ENCODE measurements at places on chromosomes 13 and 19.

GRCh38 chr13:50357586-50358118 is 342.4 kb downstream of the KCNRG start:
- no peak for DNase-seq

DNA sequence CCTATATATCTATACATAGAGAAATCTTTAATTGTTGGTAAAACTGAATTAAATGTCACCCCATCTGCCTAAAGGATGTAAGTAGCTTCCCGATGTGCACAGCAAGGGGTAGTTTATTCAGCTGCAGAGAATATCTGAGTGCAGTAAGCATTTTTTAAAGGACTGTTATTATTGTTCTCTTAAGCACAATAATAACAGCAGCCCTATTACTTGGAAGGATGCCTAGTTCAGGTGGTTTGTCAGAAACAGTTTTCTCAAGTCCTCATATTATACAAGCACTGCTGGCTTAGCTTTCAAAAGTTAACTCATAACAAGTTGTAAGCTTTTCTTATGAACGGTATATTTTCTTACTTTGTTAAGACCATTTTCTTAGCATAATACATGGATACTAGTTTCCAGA is 142.6 kb downstream of the CRYL1 start:
- no peak for DNase-seq

DNA sequence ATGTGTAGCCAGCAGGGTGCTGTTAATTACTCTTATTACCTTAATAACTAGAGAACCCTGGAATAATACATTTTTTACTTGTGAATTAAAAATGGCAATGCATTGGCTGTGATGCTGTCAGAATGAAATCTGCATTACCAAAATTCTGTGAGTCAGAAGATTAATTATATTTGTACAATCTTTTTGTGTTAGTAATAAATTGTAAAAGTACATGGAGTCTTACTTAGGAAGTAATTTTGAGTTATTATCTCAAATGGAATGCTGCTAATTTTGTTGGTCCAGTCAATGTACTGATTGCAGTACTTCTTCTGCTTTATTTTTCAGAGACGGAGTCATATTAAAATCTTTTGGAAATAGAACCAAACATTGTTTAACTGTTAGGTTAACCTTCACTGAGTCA is 152.0 kb upstream of the SLC10A2 start:
- no peak for DNase-seq

- DNase-seq = no peak
Observed at GRCh38 chr19:4583961-4584669, 24.6 kb upstream of the SEMA6B start.

DNA sequence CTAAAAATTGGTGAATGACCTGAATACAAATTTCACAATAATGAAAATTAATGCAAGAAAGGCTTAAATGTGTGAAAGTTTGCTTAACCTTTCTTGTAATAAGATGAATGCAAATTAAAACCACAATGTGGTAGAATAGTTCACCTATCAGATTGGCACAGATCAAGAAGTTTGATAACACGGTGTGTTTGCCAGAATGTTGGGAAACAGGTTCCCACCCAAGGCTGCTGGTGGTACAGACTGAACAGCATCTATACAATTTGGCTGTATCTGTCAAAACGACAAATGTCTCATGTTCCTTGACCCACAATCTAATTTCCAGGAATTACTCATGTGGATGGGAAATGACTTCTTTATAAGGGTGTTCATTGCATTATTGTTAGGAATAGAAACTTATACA is 8.6 kb upstream of the IRS2 start:
- no peak for DNase-seq

DNA sequence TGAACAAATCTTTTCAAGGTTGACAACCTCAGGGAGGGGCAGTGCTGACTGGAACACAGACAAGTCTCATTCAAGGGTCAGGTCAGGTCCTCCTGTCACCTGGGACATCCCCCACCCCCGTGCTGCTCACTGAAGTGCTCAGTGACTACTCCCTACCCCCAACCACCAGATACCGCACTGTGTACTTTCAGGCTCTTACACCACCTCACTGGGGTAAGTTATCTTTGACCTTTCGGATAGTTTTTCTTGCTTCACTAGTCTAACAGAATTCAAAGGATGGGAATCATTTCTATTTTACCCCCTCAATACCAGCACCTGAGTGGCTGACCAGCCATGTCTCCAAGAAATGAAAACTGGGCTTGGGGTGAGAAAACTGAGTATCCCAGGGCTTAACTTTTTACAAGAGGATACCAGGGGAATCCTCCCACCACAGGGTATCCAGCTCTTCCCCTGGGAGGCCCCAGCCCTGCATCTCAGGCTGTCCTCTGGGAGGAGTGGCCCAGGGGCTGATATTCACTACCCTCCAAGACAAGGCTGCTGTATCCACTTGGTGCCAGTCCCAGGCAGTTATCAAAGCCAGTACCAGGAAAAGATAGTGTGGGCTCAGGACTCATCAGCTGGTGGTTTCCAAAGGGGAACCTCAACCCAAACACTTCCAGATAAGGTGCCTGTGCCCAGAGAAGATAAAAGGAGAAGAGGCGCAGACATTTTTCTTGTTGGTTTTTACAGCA is 2.1 kb downstream of the ZNF563 start:
- DNase-seq = no peak

- peak; percentile 71 for DNase-seq
Observed at GRCh38 chr19:41426952-41427646, at the start of gene B3GNT8. Gene B3GNT8 (minus strand): TSS chr19:41427374. CDS start chr19:41426778, 596 bp downstream.

- no peak for DNase-seq
Observed at GRCh38 chr13:59197397-59197796, 966.3 kb downstream of the DIAPH3 start.

DNA sequence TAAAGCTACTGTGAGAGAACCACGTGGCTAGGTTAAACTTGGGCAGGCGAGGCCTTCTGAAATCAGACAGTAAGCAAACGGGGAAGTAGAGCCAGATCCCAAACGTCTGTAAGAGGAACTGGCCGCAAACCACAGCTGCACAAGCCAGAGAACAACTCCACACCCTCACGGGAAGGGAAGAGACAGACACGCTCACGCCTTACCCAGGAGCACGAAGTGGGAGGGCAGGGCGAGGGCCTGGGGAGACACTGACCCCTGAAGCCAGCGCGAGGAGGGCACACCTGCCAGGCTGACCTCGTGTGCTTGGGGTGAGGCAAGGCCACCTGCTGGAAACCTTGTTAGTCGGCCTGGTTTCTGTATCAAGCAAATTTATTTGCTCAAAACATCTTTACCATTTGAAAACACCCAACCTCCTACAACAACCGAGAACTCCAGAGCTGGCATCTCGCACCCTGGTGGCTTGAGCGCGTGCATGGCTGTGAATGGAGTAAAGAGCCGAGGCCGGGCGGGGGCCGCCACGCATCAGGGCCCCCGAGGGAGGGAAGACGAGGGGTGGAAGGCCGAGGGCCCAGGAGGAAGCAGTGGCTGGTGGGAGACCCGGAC is 7.3 kb downstream of the POLR2E start:
- DNase-seq = peak; percentile 97

DNA sequence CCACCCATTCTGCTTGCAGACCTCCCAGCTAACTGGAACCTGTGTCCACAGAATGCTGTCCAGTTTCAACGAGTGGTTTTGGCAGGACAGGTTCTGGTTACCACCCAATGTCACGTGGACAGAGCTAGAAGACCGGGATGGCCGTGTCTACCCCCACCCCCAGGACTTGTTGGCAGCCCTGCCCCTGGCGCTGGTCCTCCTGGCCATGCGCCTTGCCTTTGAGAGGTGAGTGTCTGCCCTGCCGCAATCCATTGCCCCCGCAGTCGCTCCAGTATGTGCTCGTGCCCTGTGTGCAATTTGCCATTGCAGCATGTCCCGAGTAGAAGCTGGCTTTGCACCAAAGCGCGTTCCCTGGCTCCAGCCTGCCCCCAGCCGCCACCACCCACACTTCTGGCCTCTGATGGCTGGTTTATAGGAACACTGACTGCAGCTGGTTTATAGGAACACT is 41.9 kb downstream of the CERS4 start:
- DNase-seq = no peak

GRCh38 chr13:104937881-104938280 is 1597.6 kb downstream of the EFNB2 start:
- DNase-seq = no peak

- DNase-seq = no peak
Observed at GRCh38 chr19:47675271-47675670, 38.0 kb upstream of the EHD2 start.

DNA sequence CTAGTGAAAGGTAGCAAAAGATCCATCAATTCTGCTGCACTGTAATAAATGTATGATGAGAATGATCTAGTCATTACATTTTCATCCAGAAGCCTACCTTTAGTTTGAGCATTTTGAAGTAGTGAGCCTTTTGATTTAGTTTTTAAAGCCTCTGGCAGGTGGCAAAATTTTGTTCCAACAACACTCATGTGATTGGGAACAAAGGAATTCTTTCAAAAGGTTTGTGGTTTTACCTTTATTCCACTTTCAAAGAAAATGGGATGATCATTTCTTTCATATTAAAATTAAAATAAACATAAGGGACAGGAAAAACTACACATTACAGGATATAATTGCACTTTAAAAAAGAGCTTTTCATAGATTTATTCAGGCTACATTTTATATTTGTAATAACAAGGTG is 260.2 kb downstream of the DACH1 start:
- no peak for DNase-seq

- peak; percentile 21 for DNase-seq
Observed at GRCh38 chr19:12930002-12930645, 3.4 kb downstream of the FARSA start.

- no peak for DNase-seq
Observed at GRCh38 chr19:315811-316210, 24.6 kb upstream of the PLPP2 start.

- peak; percentile 53 for DNase-seq
Observed at GRCh38 chr19:47427241-47428176, 8.2 kb upstream of the MEIS3 start.

DNA sequence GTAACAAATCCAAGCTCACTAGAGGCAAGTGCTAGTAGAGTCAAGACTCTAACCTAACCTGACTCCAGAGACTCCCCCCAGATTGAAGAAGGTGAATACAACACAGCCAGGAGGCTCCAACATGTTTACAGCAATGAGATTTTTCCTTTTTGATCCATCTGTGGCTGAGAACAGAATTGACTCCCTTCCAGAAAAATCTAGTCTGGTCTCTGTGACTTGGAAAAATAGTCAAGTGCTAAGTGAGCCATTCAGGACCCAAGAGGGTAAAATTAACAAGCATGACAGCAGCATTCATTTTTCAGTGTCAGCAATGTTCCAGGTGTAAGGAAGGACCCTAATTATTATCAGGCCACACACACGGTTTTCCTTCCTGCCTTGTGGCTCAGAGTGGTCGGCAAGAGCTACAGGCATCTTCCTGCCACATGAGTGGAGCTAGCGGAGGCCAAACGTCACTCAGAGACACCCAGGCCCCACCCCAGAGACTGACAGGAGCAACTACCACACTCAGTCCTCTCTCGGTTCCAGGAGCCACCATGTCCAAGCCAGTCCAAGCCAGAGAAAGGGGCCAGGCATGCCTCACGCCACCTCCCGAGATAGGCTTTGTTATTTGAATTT is 395.1 kb downstream of the FOXO1 start:
- DNase-seq = no peak

DNA sequence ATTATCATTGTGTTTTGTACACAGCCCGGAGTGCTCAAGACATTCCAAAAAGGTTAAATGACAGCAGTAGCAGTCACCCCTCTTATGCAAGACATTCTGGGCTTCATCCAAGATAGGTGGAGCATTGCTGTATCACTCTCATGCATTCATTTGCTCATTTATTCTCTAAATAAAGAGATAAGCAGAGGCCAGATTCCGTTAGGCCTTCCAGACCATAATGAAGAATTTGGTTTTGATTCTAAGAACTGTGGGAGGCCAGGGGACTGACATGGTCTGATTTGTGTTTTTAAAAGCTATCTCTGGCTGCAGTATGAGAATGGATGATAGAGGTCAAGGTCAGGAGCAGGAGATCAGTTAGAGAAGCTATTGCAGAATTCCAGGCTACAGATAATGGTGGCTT is 145.8 kb downstream of the KCNRG start:
- no peak for DNase-seq

- peak; percentile 23 for DNase-seq
Observed at GRCh38 chr19:400976-401865, 7.7 kb downstream of the C2CD4C start.

GRCh38 chr13:23899555-23899954 is 2.3 kb upstream of the C1QTNF9B start:
- peak; percentile 7 for DNase-seq

DNA sequence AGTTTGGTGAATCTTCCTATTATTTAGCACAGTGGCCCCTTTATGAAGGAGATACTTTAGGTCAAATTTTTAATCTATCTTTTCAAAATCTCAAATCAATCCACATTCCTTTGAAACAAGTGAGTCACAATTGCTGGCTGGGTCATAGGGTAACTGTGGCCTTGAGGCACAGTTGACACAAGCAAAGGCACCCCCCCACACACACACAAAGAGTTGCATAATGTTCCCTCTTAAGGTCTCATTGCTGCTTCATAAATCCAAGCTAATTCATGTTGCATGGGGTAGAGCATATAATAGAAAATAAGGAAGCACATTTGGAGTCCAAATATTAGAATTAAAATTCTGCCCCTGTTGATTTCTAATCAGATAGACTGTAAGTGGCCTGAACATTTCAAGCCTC is 171.5 kb downstream of the DLEU7 start:
- no peak for DNase-seq

All from Kasumi-1 (cell line).